ENCODE measurements at places on chromosomes 6 and 20. TPM values are rescaled to one million over a fixed set of nuclear protein-coding genes. Genes with fewer than 3 reads are reported as not detected.

PCNA gene
- total RNA-seq: 39.7 TPM

STX7 gene
- 64.0 TPM for total RNA-seq

PNPLA1 gene
- not detected for total RNA-seq

LRFN2 gene
- not detected for total RNA-seq

VARS2 gene
- total RNA-seq: 26.0 TPM

HNF4A gene
- 0.78 TPM for total RNA-seq

RBM38 gene
- 24.8 TPM for total RNA-seq

GPX6 gene
- total RNA-seq: not detected

Measured in thoracic aorta (tissue), 2 donors.